ENCODE measurements at places on chromosomes 13 and 19. TPM values are rescaled to one million over a fixed set of nuclear protein-coding genes. Genes with fewer than 3 reads are reported as not detected.

GRCh38 chr13:59270327-59270726 lies 893.4 kb downstream of the DIAPH3 start:
- no peak for DNase-seq

DNA sequence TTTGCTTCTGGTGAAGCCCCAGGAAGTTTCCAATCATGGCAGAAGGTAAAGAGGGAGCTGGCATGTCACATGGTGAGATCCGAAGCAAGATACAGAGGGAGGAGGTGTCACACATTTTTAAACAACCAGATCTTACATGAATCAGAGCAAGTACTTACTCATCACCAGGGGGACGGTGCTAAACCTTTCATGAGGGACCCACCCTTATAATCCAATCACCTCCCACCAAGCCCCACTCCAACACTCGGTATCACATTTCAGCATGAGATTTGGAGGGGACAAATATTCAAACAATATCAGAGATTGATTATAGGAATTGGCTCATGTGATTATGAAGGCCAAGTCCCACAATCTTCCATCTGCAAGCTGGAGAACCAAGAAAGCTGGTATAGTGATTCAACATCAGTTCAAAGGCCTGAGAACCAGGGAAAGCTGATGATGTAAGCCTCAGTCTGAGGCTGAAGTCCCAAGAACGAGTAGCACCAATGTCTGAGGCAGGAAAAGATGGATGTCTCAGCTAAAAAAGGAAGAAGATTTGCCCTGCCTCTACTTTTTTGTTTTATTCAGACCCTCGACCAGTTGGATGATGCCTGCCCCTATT lies 58.6 kb upstream of the WDFY2 start:
- DNase-seq = no peak

- no peak for DNase-seq
Observed at GRCh38 chr13:35930665-35931631, 200.2 kb downstream of the DCLK1 start.

DNA sequence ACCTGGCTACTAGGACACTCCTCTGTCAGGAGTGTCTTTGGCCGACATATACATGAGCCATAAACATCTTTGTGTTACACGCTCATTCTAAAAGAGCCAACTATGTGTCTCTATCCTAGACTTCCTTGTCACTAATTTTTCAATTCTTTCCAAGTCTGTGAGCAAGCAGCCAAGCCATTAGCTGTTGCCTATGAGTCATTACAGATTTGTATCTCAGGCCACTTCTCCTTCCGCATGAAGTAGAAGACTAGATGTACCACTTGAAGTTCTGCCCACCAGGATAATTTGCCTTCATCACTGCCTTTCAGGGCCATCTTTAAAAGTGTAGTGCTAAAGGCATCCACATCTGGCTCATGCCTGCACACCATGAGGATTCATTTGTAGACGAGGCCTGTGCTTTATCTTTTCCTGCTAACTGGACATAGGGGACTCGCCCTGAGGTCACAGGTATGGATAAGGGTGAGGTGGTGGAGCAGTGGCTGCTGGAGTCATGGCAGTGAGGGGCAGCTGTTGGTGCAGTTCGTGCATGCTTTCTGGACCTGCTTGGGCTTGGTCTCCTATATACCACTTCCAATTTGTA lies 126.1 kb upstream of the KL start:
- no peak for DNase-seq

DNA sequence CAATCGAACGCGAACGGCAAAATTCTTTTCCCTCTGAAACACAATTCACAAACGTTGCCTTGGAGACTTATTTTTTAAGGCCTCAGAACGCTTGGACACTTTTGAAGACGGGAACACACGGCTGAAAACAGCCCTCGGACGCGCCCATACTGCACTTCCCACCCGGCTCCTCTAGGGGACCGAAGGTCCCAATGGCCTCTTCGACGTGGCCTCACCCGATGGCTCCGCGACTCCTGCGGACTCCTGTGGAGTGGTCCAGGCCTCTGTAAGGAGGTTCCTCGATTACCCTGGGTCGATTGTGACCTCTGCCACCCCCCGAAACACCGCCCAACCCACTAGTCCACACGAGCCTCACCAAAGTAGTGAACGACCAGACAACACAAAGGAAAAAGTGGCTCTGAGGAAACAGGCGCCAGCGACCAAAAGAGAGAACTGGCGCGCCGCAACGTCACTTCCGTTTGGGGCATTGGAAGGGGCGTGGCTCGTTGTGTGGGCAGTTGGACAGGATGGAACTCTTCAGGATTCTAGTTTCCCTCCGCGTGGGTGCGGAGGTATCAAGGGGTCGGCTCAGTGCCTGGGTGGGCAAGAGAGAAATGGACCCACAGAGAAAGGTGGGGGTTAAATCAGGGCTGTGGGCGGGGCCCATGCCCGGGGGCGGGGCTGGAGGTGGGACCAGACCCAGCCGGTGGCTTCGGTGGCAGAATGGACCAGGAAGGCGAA lies at the start of gene ZNF560:
TSS of gene ZNF560 (minus strand) at position 434 of the 720 bp plus-strand sequence. CDS start 23,303 bp downstream, outside the sequence.
- no peak for DNase-seq

DNA sequence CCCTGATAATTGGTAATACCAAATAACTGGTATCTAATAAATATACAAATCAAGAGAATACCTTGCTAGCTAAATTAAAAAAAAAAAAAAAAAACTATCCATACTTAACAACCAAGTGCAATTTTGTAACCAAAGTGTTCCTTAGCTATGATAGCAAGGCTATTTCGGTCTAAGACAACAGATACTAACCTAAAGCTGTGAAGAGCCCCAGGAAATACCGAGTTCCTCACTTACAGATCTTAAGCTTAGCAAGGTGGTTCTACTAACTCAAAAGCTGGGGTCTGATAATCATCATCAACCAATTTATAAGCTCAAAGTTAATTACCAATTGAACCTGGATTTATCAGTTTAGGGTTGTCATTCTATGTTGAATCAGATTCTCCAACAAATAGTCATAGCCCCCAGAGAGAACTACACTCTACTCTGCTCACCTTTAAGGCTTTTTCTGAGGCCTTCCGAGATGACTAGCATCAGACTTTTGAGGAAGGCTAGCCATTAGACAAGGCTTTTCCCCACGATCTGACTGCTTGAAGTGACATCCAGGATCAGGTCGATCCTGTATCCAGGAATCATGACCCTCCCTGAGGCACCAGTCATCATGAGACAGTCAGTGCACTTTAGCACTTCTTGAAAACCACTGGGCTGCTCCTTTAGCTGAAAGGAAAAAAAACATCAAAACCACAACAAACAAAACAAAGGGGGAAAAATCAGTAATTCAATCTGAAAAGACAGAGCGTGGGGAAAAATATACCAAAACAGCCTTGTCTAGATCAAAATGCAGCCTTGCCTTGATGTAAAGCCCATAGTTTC lies 31.9 kb downstream of the INTS6 start:
- DNase-seq = no peak

GRCh38 chr13:30446126-30446500 lies 19.6 kb downstream of the HMGB1 start:
- no peak for DNase-seq

DNA sequence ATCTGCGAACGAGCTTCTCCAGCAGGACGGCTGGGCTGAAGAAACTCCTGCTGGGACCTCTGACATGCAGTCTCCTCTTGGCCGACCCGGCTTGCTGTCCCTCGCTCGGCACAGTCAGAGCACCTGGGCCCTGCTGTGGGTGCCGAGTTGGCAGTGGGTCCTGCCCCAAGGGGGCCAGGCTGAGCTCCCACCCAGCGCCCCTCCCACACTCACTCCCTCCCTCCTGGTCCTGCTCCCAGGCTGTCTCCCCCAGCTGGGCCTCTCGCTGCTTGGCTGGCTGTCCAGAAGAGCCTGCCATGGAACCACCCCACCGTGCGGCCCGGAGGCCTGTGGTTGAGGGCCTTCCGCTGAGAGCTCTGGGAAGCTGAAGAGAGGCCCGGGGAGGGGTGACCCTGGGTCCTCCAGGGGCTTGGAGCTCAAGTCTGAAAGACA lies 6.0 kb downstream of the AKT2 start:
- no peak for DNase-seq

DNA sequence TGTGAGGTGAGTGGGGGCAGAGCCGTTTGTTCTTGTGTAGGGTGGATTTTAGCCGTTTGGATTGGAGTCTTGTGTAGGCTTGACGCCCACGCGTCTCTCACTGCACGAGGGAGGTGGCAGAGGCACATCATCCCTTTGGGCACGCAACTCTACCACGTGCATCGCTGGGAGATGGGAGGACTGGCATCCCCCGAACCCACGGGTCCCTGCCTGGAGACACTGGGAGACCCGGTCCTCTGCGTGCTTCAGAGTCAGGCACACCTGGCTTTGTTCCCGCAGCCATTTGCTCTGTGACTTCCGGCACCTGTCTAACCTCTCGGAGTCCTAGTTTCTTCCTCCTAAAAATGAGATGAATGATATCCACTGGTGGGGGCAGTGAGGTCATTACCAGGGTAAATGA lies 6.4 kb downstream of the ARHGEF7 start:
- no peak for DNase-seq

GRCh38 chr13:32917504-32917903 lies 98.7 kb upstream of the KL start:
- no peak for DNase-seq

GRCh38 chr19:6270076-6270745 lies 9.6 kb downstream of the MLLT1 start:
- no peak for DNase-seq

- no peak for DNase-seq
Observed at GRCh38 chr13:78875792-78876580, 217.0 kb upstream of the OBI1 start.

- DNase-seq = no peak
Observed at GRCh38 chr19:3725640-3726310, 17.6 kb downstream of the TJP3 start.

DNA sequence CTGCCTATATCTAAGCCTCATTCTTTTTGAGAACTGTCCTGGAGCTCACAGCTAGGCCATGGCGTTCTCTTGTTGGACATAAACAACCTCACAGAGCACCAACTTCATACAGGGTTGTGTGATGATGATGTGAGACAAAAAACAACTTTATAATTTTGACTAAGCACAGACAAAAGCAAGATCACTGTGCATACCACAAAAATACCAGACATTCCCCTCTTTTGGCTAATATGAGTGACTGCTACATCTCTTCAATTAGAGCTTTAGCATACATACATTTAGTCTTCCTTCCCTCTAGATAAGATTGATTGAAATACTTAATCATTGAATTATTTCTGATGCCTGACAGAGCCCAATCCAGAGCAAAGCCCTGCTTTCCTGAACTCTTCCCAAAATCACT lies 8.3 kb downstream of the MAB21L1 start:
- DNase-seq = no peak

GRCh38 chr13:113639616-113640262 lies 18.3 kb downstream of the ATP4B start:
- peak; percentile 17 for DNase-seq

GRCh38 chr13:42577538-42577937 lies 3.6 kb downstream of the TNFSF11 start:
- DNase-seq = no peak

GRCh38 chr13:74423434-74423833 lies 289.2 kb upstream of the KLF12 start:
- no peak for DNase-seq

GRCh38 chr13:85806553-85807175 lies 7.4 kb upstream of the SLITRK6 start:
- DNase-seq = peak; percentile 41

DNA sequence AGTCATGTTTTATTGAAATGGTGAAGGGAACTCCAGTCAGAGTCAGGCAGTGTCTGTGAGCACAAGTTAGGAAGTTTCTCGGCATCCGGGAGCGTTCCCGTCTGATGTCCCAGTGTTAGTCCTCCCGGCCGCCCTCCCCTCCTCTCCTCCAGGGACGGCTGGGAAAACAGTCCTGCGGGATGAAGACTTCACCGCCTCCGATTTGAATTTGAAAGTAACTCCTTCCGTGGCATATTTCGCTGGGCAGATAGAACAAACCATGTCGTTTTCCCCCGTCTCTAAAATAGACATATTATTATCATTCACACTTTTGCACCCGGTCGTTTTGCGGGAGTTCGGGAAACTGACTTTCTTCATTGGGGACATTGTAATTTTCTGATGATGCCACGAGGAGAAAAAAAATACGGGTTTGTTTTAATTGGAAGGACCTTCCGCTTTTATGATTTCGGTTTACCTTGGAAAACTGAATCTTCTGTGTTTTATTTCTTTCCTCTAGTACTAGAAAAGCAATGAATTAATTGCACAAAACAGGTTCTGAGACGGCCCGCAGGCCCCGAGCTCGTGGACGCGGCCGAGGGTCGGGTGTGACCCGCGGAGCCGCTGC lies 76.6 kb downstream of the ZIC5 start:
- no peak for DNase-seq

DNA sequence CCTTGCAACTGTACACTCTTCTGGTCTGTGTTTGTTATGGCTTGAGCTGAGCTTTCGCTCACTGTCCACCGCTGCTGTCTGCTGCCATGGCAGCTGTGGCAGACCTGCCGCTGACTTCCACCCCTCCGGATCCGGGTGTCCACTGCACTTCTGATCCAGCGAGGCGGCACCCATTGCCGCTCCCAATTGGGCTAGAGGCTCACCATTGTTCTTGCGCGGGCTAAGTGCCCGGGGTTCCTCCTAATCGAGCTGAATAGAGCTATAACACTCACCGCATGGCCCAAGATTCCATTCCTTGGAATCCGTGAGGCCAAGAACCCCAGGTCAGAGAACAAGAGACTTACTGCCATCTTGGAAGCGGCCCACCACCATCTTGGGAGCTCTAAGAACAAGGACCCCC lies 2.2 kb upstream of the PSMC4 start:
- no peak for DNase-seq

- no peak for DNase-seq
Observed at GRCh38 chr13:45249662-45250061, 48.8 kb upstream of the KCTD4 start.

GRCh38 chr19:10431943-10432735 lies 11.8 kb downstream of the PDE4A start:
- peak; percentile 61 for DNase-seq

DNA sequence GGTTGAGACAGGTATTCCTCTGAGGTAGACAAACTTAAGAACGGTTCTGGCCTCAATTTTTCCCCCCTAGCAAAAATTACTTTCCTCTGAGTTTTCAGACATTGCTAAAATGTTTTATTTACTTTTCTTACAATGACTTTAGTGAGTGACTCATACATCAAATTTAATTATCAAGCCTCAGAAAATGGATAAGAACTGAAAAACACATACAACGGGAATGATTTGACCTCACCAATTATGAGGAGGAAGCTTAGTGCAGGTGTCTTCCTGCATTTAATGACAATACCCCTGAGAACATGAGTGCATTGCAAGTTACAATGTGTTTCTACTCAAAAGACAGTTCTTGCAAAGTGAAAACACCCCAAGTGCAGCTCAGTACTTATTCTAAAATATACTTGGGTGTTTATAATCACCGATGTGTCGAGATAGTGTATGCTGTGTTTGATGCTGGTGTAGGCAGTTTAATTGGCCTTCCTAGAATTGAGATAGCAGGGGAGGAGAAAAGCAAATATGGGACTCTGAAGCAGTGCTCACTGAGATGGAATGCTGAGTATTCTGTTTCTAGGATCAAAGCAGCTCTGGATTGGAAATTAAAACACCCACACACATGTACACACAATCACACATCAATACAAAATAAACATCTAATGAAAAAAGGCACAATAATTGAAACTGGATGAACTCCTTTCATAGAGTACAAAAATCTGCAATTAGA lies 189.5 kb upstream of the SLC10A2 start:
- DNase-seq = no peak

- no peak for DNase-seq
Observed at GRCh38 chr13:40348096-40348679, 318.3 kb downstream of the FOXO1 start.

FFAR1 gene
- not detected for total RNA-seq

LSM14A gene
- total RNA-seq = 196 TPM

PEG3 gene
- total RNA-seq = 0.57 TPM

HIPK4 gene
- total RNA-seq = 0.19 TPM
